ENCODE measurements at places on chromosomes 5 and 9.

DNA sequence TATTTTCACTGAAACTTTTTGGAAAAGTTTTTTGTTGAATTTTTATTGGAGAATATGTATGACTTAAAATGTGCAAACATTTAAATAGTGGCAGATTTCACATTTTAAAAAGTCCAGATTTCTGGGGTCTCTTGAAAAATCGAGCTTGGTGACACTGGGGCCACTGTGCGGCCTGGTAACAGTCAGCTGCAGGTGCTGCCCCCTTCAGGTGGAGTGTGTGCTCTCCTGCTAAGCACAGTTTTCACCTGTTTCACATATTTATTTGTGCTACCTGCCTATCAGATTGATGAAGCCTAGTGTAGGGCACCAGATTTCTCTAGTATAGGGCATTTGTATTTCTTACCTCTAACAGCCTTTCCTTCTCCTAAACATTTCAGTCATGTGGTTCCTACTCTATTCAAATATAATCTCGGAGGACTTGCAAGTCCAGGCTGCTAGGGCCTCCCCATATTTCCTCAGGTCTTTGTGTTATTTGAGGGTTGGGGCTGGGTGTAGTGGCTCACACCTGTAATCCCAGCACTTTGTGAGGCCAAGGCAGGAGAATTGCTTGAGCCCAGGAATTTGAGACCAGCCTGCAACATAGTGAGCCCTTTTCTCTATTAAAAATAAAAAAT is 95.8 kb upstream of the KLF9 start:
- no peak for DNase-seq

GRCh38 chr5:78649861-78650496 is 1.4 kb upstream of the LHFPL2 start:
- DNase-seq, result no peak

DNA sequence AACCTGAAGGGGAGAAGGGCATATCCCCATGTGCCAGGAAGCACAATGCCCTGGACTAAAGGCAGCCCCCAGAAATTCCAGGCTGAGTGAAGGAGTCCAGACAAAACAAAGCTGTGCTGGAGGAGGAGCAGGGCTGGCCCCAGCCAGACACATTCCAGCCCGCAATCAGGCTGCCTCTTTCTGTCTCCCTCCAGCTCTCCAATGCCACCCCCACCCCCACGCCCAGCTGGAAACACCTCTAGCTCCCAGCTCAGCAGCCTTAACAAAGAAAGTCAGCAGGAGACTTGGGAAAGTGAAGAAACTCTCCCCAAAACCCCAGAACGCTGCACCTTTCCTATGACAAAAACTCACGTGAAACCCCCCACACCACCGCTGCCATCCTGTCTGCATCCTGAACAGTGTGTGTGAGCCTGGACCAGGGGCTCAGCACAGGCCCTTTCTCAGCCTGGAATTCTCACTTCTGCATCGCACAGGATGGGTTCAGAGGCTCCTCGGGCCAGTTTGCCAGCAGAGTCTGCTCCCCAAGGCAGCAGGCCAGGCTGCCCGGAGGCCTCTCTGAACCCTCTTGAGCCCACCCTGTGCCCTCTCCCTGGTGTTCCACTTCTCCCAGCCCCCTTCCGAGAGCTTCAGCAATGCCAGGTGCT is 96.2 kb upstream of the ICE1 start:
- DNase-seq, result no peak

DNA sequence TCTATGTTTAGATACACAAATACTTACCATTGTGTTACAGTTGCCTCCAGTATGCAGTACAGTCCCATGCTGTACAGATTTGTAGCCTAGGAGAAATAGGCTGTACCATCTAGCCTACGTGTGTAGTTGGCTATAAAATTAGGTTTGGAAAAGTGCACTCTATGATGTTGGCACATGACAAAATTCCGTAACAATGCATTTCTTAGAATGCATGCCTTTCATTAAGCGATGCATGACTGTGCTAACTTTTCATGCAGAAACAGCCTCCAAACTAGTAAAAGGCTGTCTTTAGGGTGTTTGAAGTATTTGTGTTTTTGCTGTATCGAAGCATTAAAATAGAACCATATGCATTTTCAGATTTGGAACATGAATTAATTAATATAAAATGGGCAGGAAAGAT is 157.9 kb downstream of the RMI1 start:
- no peak for DNase-seq

- no peak for DNase-seq
These were observed 11.5 kb downstream of the PRRC2B start for GRCh38 chr9:131405428-131405827.

- DNase-seq, result no peak
These were observed 24.0 kb downstream of the DCTN4 start for GRCh38 chr5:150734579-150735384.

- DNase-seq, result no peak
These were observed 215.1 kb upstream of the RFX3 start for GRCh38 chr9:3740690-3741419.

DNA sequence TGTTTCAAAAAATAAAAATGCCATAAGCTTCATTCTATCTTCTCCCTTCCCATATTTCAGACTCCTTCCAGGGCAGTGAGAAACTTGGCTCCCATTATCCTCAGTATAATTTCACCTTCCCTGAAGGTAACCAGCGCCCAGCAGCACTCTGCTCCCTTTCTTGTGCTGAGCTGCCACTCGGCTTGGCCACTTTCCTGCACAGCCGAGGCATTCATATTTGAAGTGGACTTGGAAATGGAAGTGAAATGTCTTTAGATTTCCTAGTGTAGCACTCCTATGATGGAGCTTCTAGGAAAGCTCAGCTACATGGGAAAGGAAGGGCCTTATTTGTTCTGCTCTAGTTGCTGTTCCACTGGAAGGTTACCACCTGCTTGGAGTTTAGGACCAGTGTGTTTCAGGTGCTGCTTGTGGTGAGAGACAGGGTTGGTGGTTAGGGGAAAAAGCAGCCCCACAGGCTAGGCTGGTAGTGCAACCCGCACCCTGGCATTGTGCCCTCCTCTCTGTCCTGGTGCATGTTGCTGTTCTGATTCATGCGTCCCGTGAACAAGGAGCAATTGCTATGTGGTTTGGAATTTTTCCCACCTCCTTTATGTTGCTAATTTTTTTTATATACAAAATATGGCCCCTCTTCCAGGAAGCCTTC is 53.8 kb downstream of the RAD23B start:
- DNase-seq, result no peak

DNA sequence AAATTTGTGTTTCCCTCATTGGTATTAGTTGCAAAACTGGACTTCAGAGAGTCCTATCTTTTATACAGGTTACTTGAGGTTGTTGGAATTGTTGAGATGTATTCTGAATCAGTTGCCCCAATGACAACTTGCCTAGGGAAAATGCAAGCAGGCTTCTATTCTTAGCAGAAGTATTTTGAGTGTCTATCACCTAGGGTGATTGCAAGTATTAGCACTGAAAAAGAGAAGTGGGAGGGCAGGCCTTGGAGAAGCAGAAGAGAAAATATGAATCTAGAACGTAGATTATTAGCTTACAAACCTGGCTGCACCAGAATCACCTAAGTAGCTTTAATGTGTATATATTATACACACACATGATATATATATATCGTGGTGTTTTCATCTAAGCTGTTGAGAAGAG is 43.2 kb downstream of the ADAMTS12 start:
- DNase-seq, result no peak

DNA sequence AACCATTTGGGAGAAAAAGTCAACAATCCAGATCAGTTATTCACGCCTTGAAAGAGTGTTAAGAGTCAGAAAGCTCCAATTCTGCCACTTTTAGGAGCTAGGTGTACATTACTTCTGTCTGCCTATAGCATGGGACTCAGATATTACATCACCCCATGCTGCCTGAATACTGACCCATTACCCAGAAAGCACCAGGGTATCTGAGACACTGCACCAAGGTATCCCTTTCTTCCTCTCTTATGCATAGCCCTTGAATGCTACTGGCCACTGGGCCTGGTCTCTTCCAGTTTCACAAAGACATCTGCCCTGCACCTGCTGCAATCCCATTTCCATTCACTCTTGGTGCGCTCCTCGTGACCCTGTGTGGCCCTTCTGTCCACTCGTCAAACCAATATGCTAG is 2.6 kb downstream of the STRBP start:
- no peak for DNase-seq

GRCh38 chr9:113151696-113152630 is 1.2 kb downstream of the SLC31A2 start:
- no peak for DNase-seq

DNA sequence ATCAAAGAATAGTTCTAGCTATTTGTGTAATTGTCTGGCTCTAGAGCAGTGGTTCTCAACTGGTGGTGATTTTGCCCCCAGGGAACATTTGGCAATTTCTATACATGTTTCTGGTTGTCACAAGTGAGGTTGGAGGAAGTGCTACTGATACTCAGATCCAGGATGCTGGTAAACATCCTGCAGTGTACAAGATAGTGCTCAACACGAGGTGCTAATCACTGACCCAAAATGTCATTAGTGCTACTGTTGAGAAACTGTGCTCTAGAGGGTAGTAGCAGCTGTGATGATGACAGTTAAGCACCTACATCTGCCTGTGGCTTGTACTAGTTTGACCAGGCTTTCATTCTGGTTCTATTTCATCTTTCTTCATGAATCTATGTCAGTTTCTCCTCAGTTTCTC is 22.1 kb downstream of the LRRC19 start:
- DNase-seq, result no peak

DNA sequence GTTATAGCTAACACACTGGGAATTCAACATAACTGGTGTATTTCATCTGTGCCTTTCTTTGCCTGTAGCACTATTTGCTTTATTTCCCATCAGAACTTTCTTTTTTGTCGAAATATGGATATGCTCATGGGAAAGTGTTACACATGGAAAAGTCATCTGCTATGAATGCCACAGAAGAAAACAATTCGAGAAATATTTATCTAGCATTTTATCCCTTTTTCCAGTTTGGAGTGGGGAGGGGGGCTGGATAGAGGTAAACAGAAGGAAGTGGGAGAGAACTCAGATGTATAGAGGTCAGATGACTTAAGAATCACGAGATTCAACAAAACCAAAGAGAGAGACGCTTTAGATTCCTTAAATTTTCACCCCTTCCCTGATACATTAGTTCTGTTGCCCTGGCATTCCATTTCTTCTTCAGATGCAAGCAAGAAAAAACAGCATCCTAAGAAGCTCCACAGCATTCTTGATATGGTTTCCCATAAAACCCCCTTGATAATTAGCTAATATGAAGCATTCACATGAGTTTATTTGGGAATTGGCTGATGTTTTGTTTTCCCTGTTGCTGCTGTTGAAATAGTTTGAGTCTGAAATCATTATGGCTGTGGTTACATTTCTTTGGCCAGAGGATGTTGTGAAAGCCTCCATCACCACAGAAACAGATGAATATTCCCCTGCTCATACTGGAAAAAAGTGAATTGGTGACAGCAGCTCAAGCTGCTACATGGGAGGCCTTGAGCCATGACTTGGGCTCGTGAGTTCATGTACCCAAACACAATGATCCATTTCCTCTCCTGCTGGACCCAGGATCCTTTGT is 335.8 kb upstream of the DAB2 start:
- no peak for DNase-seq

- no peak for DNase-seq
These were observed 60.0 kb downstream of the POU5F2 start for GRCh38 chr5:93681432-93681831.

- DNase-seq, result no peak
These were observed 8.6 kb downstream of the PDGFRB start for GRCh38 chr5:150146862-150147601.

DNA sequence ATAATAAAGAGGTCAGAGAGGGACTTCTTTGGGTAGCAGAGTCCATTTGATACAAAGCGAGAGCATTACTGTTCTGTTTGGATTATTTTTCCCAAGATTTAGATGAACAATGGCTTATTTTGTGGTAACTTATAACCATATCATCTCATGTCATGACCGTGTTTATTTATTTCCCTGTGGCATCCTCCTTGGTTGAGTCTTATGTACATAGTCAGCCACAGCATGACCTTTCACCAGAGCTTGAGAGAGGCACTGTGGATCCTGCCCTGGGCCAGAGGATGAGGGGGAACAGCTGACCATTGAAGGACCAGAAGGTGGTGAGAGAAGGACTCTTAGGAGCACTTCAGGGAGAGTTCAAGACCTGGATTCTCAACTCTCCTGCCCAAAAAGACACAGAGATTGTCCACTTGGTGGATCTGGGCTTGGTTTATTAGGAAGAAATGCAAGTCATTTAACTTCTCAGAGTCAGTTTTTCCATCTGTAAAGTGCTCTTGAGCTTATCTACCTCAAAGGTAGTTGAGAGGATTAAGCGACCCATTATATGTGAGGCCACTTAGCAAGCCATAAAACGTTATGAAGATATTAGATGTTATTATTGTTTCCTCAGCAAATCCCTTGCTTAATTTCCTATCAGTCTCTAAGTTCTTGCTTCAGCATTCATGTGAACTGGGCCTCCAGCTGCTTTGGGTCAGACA is 51.4 kb downstream of the PPIC start:
- no peak for DNase-seq

- DNase-seq, result no peak
These were observed 803 bp downstream of the C9orf152 start for GRCh38 chr9:110207071-110207641.

DNA sequence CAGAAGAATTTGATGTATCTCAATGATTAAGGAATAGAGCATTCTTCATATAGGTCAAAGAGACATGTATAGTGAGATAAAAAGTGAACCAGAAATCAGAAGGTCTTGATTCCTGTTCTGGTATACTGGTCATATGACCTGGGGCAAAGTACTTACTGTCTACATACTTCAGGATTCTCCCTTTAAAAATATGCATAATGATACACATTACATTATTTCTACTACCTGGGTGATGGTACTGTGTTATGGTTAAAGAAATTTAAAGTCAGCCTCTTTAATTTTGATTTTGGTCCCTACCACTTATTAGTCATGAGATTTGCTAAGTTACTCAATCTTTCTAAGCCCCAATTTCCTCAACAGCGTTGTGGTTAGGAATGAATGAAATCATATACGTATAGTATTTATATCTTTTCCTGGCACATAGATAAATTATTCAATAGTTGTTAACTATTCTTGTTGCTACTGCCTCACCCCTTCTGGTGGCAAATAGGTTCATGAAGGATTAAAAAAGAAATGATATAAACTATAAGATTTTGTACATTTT is 984.1 kb downstream of the TLE4 start:
- no peak for DNase-seq

GRCh38 chr9:36592801-36593583 is 20.3 kb downstream of the MELK start:
- no peak for DNase-seq

GRCh38 chr5:175344331-175345195 is 99.4 kb downstream of the DRD1 start:
- DNase-seq, result no peak

- no peak for DNase-seq
These were observed 43.3 kb upstream of the ZNF622 start for GRCh38 chr5:16508730-16509531.

- DNase-seq, result no peak
These were observed 14.3 kb downstream of the CTSL start for GRCh38 chr9:87740209-87740608.

All from mesothelial cell of epicardium (in vitro differentiated cells).